Smooth muscle cell of the umbilical artery (primary cell): ENCODE measurements at places on chromosomes 3 and 15. TPM values are rescaled to one million over a fixed set of nuclear protein-coding genes. Genes with fewer than 3 reads are reported as not detected.

Gene NR2E3
- under 0.01 and 0.65 TPM in 2 replicates for total RNA-seq

Gene ZNF620
- 0.30 and 0.92 TPM in 2 replicates for total RNA-seq

Gene GOLGA8T
- not detected in 2 replicates for total RNA-seq

Gene WDR49
- 0.09 TPM in 1 of 2 replicates, not detected in the other for total RNA-seq

Gene USP13
- total RNA-seq: 9.8 and 16.1 TPM in 2 replicates

Gene ARGFX
- total RNA-seq: not detected in 2 replicates

Gene HACD2
- 19.8 and 26.4 TPM in 2 replicates for total RNA-seq

Gene CPN2
- total RNA-seq: not detected in 2 replicates

Gene SUMF1
- total RNA-seq: 116 and 141 TPM in 2 replicates

Gene NMB
- 2.1 and 3.3 TPM in 2 replicates for total RNA-seq

Gene CLEC3B
- not detected in 2 replicates for total RNA-seq

Gene TMEM207
- not detected in 2 replicates for total RNA-seq

Gene RPUSD2
- 11.3 and 11.9 TPM in 2 replicates for total RNA-seq

Gene CCDC33
- 0.28 and 0.30 TPM in 2 replicates for total RNA-seq

Gene PIGBOS1
- 5.5 and 10.7 TPM in 2 replicates for total RNA-seq

Gene ADAMTSL3
- under 0.01 and 0.05 TPM in 2 replicates for total RNA-seq

Gene PLIN1
- total RNA-seq: 0.18 and 0.30 TPM in 2 replicates

Gene SCN5A
- 0.30 and 1.4 TPM in 2 replicates for total RNA-seq

Gene GOLGA6D
- 0.05 TPM in 1 of 2 replicates, not detected in the other for total RNA-seq

Gene TRIP4
- 11.0 and 14.6 TPM in 2 replicates for total RNA-seq
